ENCODE measurements at places on chromosomes 11 and 22. TPM values are rescaled to one million over a fixed set of nuclear protein-coding genes. Genes with fewer than 3 reads are reported as not detected.

C11orf52 gene
- not detected for total RNA-seq

SMTNL1 gene
- total RNA-seq, result not detected

- H3K4me1 ChIP-seq, result no peaks in the 10 kb centered on the region
- peaks cover 6% of the 10 kb centered on the region for H3K27me3 ChIP-seq
- no peak for DNase-seq
- no peak overlapping the region for H3K27ac ChIP-seq
Observed at GRCh38 chr11:128939591-128939990, 3.1 kb downstream of the TP53AIP1 start.

- peaks cover 16% of the 10 kb centered on the region for H3K36me3 ChIP-seq
- H3K4me3 ChIP-seq, result peak within 1 kb of the TSS; percentile 83
- H3K27ac ChIP-seq, result peak within 1 kb of the TSS; percentile 62
- peaks cover 7% of the 10 kb centered on the region for H3K27me3 ChIP-seq
- H3K4me1 ChIP-seq, result peaks cover 24% of the 10 kb centered on the region
Observed at GRCh38 chr11:66546368-66546965, at the start of gene ACTN3. ACTN3 (plus strand) TSS chr11:66546903; CDS start chr11:66546938, 35 bp downstream.

DNA sequence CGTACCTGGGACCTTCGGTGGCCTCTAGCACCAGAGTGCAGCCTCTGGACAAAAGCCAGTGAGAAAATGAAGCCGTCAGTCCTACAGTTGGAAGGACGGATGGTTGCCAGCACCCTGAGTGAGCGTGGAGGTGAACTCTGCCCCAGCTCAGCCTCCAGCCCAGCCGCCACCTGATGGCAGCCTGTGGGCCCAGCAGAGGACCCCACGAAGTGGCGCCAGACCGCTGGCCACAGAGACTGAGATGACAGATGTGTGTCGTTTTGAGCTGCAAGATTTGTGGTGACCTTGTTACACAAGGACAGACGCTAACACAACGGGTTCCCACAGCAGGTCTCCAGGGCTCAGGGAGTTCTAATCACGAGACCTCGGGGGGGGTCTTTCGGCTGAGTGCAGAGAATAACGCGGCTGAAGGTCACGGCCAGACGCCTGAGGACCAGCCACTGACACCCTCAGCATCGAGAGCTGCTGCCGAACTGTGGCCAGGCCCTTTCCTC is 75.0 kb downstream of the BRD1 start:
- peaks cover 3% of the 10 kb centered on the region for H3K36me3 ChIP-seq
- no peak overlapping the region for H3K27ac ChIP-seq
- H3K27me3 ChIP-seq, result peaks cover 1% of the 10 kb centered on the region
- H3K4me1 ChIP-seq, result no peaks in the 10 kb centered on the region
- no peak overlapping the region for H3K4me3 ChIP-seq
- DNase-seq, result no peak

- H3K36me3 ChIP-seq, result no peaks in the 10 kb centered on the region
- H3K27ac ChIP-seq, result no peak overlapping the region
- H3K4me3 ChIP-seq, result no peak overlapping the region
- H3K27me3 ChIP-seq, result no peaks in the 10 kb centered on the region
- H3K4me1 ChIP-seq, result no peaks in the 10 kb centered on the region
Observed at GRCh38 chr11:66918741-66919140, 39.4 kb downstream of the PC start.
